ENCODE measurements at places on chromosomes 11 and 22. TPM values are rescaled to one million over a fixed set of nuclear protein-coding genes. Genes with fewer than 3 reads are reported as not detected.

The MPPED1 gene
- not detected for total RNA-seq

The GRM5 gene
- not detected for total RNA-seq

The CARD16 gene
- total RNA-seq, result not detected

The DEUP1 gene
- not detected for total RNA-seq

The OR10A2 gene
- not detected for total RNA-seq

The UVRAG gene
- 10.1 TPM for total RNA-seq

Measured in A549 treated with CpdA at 1 μM for 4 hours (cell line).